ENCODE measurements at places on chromosomes 13 and 19.

DNA sequence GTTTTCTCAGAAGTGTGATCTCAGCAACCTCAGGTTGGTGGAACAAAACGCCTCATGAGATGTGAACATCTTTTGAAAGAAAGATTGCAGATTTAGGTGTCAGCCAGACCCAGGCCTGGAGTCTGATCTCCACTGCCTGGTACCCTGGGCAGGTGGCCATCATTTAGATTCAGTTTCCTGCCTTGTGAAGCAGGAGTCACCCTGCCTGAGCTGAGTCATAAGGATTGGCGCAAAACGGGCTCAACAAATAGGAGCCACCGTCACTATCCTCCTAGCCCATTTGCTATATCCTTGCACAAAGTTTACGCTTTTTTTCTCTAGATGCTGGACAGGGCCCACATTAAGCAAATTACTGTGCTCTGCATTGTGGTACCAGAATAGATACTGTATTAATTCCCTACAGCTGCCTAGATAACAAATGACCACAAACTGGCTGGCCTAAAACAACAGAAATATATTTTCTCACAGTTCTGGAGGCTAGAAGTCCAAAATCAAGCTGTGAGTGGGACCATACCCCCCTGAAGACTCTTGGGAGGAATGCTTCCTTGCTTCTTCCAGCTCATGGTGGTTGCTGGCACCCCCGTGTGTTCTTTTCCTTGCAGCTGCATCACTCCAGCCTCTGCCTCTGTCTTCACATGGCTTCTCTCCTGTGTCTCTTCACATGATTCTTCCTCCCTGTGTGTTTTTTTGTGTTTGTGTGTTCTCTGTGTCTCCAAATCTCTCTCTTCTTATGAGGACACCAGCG is 38.2 kb downstream of the TNFSF11 start:
- DNase-seq = no peak

GRCh38 chr13:40178130-40178529 is 488.3 kb downstream of the FOXO1 start:
- DNase-seq = no peak

DNA sequence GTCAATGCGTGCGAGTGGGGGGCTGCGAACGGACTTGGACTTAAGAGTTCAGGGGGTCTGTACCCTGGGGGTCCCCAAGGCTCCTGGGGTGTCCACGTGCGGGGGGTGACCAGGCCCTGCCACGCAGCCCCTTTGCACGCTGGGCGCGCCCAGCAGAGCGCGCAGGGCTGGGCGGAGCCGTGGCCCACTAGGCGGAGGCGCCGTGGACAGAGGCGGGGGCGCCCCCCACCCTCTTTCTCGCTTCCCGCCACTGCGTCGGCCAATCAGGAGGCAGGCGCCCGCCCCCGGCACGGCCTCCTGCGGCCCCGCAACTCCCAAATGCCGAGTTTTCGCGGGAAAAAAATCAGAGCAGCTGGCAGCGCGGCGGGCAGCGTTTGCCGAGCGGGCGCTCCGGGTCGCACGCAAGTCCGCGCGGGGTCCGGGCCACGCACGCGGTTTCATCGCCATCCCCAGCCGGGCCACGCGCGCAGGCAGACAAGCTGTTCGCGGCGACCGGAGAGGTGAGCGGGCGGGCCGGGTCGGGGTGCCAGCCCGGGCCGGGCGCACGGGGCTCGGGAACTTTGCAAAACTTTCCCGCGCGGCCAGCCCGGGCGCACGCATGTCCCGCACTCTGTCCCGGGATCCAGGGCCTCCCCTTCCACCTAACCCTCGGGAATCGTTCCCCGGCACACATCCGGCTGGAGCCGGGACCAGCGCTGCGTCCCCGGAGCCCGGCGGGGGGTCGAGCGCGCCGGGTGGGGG is at the start of gene UHRF1:
TSS of gene UHRF1 (plus strand) at position 346 of the 741 bp plus-strand sequence. CDS start 1,385 bp downstream, outside the sequence.
- peak; percentile 66 for DNase-seq

- DNase-seq = no peak
These were observed 9.1 kb downstream of the AP3D1 start for GRCh38 chr19:2142173-2142829.

DNA sequence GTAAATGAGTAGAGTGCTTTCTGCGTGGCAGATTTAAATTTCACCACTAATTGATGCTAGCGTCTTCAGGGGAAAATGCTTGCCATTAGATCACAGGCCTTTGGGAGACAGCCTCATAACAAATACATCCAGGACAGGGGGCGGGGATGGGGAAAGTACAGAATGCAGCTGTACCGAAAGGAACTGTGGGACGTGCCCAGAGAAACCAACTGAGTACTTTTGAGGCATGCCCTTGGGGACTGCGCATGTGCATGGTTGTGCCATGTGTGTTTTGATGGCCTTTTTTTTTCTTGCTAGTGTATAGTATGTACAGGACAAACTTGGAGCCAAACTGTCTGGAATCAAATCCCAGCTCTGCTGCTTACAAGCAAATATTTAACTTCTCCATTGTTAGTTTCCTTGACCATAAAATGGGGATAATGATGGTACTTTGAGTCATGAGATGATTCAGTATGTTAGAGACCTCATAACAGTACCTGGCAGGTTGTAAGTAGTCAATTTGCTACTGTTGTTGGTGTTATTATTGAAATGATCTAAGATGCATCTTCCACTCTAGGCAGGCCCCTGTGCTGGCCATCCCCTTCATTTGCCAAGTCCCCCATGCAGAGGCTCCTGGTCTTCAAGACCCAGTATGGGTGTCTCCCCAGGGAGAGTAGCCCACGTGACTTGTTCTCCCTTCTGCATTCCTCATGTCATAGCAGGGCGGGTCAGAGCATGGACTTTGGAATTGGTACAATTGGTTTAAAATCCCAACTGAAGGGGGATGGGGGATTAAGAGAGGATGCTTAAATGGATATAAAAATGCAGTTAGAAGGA is 68.3 kb upstream of the NPAS1 start:
- no peak for DNase-seq

Data from activated CD4-positive, alpha-beta memory T cell treated with anti-CD3 and anti-CD28 coated beads, Interleukin-2, amount 10 ng/mL, durations not matched to agents 7 days and 5 days (primary cell).